CD14-positive monocyte (primary cell): ENCODE measurements at places on chromosomes 3 and 15.

DNA sequence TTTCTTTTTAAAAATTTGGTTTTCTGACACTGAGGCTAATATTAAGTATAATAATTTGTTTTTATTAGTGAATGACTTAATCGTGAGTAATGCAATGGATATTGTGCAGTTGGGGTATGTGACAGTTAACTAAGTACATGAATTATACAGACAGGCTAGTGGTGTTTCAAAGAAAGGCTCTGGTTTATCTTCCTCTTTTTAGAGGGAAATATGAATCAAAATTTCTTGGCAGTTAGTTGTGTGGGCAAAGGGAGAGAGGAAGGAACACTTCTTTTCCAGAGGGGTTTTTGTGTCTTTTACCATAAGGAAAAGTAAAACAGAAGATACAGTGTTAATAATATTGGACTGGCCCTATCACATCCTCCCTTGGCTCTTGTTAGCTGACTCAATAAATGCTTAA lies 2.7 kb downstream of the ZNF654 start:
- peak; percentile 52 for DNase-seq

DNA sequence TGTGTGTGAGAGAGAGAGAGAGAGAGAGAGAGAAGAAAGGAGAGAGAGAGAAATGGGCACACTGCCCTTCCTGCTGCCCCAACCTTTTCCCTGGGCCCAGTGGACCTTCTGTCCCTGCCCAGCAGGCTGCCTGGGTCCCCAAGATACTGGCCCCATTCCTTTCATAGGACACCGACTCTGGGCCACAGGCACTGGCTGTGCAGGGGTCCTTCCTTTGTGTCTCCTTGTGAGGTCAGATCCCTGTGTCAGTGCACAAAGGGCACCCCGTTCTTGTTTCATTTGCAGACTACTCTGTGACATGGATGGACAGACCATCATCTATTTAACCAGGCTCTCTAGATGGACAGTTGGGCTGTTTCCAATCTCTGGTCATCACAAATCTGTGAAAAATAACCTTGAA lies 21.3 kb upstream of the KLF13 start:
- DNase-seq = no peak

GRCh38 chr3:128492671-128493569 lies at the start of gene GATA2:
Gene GATA2 (minus strand): TSS chr3:128493201. CDS start chr3:128487031, 6,170 bp downstream.
- DNase-seq = no peak

- no peak for DNase-seq
Measured at GRCh38 chr15:70788114-70789049, 25.0 kb upstream of the UACA start.

DNA sequence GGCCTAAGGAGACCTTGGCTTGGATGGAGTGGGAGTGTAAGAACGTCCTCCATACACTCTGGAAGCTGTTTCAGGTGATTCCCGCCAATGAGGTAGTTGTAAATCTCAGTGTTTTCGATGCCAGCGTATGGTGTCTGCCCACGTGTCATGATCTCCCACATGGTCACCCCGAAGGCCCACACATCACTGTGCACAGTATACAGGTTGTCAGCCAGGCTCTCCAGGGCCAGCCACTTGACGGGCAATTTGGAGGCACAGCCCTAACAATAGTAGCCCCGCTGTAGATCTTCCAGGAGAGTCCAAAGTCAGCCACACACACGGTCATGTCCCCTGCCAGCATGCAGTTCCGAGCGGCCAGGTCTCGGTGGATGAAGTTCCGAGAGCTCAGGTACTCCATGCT lies 51.9 kb downstream of the ETFA start:
- no peak for DNase-seq

GRCh38 chr3:38003371-38003816 lies 12.8 kb downstream of the VILL start:
- DNase-seq = peak; percentile 37

DNA sequence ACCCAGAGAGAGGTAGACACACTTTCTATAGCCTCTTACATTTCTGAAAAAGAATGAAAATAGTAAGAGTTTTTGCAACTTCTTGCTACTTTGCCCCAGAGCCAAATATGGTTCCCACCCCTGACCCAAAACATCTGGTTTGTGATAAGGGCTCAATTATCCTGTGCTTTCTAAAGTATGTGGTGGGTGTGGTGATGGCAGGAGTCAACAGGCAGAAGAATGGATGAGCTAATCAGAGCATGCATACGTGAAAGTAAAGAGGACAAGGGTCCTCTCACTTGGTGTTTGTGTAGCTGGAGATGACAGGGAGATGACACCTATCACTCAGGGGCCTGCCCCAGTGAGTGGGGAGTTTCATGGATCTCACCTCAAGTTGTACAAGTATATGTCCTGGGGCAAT lies 19.1 kb downstream of the KBTBD8 start:
- DNase-seq = no peak

DNA sequence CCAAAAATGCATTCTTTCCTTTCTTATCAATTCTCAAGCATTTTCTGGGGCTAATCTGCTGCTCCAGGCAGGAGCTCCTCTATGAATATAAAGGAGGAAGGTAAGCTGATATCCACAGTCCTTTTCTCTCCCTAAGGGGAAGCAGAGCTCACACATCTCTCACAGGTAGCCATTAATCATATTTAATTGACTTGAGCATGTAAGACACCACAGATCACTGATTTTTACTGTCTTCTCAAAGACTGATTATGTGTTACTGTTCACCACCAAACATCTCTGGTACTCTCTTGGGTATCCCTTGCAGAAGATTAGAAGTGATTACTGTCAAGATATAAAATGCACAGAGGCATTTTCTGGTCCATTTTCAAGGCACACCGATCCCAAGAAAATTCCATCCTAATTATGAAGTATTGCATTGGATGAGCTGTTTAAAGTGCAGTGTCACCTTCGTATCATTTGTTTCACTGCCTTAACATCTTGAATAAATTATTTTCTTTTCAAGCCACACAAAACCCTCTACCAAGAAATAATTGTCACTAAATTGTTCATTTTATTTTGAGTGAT lies 100.7 kb downstream of the ARPP21 start:
- DNase-seq = no peak

DNA sequence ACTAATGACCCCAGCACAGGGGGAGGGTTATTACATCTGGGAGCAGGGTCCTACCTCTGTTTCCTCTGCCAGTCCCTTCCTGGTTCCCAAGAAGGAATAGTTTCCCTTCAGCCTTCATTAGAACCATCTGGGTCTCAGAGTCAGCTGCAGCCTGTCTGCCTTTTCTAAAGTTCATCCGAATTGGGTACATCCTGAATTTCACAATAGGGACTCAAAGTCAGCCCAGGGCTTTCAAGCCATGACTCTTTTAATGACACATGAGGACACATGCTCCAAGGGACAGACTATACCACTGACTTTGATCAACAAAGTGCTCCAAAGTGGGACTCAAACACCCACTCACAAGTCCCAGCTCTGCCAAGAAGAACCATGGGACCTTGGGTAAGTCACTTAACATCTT lies 12.7 kb upstream of the CRABP1 start:
- DNase-seq = no peak

GRCh38 chr3:50204804-50205412 lies at the start of gene SLC38A3:
Gene SLC38A3 (plus strand): TSS chr3:50205271. CDS start chr3:50214200, 8,929 bp downstream.
- DNase-seq = no peak

DNA sequence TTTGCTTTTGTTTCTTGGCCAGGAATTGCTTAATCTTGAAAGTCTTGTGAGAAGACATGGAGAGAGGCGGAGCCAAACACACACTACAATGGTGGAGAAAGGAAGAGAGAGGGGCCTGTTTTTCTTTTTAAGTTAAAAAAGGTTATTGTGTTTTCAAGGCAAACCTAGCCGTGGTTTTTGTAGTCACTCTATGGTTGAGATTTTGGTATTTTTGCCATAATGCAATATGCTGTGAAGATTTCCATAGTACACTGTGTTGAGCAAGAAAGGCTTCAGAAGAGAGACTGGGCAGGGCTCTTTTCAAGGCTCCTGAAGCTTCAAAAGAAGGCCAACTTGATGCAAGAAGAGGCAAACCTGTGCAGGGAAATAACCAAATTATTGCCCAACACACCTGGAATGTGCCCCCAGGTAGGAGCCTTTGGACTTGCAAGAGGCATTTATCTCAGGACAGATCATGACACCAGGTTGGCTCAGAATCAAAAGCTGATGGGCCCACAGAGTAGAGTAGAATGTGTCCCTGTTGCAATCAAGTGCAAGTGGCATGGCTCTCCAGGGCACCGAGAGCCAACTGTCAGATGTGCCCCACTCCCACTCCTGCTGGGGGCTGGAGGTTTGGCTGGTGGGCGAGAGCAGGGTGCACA lies 22.1 kb downstream of the AMOTL2 start:
- no peak for DNase-seq

GRCh38 chr3:171996178-171996817 lies 43.1 kb upstream of the FNDC3B start:
- no peak for DNase-seq

DNA sequence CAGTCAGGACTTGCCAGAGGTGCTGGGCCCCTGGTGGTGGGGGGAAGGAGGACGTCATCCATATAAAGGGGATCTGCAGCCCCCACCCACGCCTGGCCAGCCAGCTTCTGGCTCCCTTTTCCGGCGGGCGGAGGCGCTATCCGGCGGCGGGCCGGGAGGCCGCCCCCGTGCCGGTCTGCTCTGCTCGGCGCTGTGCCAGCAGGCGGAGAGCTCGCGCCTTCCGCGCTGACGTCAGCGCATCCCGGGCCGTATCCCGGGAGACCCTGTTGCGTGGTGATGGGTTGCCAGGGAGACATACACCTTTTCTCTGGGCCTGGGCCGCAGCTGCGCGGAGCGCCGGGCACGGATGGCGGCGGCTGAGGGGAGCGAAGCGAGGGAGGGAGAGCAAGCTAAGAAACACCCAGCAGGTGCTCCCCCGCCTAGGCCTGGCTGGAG lies 1.1 kb downstream of the FAM131A start:
- no peak for DNase-seq

DNA sequence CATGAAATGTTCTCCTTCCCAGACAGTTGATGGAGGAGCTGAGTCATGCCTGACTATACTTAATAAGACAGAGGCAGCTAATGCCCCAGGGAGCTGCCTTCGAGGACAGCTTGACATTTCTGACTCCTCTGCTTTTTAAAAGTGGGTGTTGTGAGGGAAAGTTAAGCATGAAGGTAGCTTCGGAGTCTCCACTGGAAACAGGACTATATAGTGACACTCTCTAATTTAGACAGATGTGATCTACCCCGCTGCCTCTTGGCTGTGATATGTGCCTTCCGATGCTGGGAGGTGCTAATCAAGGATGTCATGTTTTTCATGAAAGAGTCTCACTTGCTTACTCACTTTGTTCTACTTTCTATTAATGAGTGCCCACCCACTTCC lies 72.7 kb downstream of the IL1RAP start:
- DNase-seq = peak; percentile 32

DNA sequence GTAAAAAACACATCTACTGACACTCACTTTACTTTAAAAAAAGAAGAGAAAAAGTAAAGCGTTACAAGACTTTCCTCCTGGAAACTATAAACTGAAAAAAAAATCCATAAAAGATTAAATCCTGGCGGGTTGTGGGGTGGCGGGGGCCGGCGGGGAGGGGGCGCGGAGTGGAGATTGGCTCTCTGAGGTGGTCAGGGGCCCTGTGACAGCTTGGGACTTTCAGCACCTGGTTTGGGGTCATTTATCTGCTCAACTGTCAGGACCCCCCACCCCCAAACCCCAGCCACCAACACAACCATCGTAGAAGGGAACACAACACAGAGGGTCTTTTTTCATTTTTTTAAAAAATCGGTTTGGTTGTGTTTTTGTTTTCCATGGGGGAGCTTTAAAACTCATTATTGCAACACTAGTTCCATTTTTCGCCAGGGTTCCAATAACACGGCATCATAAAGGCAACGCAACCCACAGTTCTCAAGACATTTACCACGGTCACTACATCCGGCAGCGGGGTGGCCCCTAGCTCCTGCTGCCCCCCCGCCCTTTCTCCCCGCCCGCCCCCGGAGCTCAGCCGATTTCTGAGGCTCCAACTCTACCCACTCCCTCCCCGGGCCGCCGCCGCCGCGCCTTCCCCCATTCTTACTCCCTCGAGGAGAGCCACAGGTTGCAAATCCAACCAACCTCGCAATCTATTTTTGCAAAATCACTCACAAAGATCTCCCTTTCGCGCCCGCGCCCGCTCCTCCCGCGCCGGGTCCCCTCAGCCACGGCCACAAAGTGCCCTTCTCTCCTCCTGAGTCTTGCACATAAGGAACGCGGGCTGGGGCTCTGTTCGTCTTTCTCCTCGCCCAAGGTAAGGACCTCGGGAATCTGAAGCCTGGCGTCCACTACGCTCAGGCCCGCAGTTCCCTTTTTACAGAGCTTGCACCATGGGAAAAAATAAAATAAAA lies 1.8 kb downstream of the BCL6 start:
- peak; percentile 59 for DNase-seq

DNA sequence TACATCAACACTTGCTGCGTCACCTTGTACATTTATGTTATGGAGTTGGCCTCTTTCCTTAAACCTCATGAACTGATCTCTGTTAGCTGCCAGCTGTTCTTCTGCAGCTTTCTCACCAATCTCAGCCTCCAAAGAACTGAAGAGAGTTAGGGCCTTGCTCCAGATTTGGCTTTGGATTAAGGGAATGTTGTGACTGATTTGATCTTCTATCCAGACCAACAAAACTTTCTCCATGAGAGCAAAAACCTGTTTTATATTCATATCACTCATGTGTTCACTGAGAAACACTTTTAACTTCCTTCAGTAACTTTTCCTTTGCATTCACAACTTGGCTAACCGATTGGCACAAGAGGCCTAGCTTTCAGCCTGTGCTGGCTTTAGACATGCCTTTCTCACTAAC lies 1156.0 kb upstream of the CADM2 start:
- no peak for DNase-seq

- no peak for DNase-seq
Measured at GRCh38 chr3:125189378-125190165, 23.0 kb downstream of the SLC12A8 start.

DNA sequence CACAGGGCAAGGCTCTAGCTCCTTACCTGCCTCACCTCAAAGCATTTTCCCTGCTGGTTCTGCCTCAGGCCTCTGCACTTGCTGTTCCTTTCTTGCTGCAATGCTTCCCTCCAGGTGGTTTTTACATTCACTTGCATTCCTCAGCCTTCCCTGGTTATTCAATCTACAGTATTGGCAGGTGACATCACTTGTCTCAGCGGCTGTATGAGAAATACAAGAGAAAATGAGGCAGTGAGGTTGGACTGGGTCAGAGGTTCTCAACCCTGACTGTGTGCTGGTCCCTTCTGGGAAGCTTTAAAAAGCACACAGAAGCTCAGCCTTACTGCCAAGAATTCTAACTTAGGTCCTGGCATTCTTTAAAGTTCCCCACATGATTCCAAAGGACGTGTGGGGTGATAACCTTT lies 26.7 kb downstream of the SIAH2 start:
- no peak for DNase-seq

- DNase-seq = no peak
Measured at GRCh38 chr15:79132361-79132760, 41.8 kb upstream of the RASGRF1 start.

GRCh38 chr15:56243163-56244037 lies at the start of gene RFX7:
Gene RFX7 (minus strand): TSS chr15:56243879. CDS start chr15:56243285, 594 bp downstream.
- peak; percentile 64 for DNase-seq

GRCh38 chr3:123353227-123353849 lies 95.6 kb downstream of the ADCY5 start:
- DNase-seq = no peak
